ENCODE measurements at places on chromosomes 13 and 19.

DNA sequence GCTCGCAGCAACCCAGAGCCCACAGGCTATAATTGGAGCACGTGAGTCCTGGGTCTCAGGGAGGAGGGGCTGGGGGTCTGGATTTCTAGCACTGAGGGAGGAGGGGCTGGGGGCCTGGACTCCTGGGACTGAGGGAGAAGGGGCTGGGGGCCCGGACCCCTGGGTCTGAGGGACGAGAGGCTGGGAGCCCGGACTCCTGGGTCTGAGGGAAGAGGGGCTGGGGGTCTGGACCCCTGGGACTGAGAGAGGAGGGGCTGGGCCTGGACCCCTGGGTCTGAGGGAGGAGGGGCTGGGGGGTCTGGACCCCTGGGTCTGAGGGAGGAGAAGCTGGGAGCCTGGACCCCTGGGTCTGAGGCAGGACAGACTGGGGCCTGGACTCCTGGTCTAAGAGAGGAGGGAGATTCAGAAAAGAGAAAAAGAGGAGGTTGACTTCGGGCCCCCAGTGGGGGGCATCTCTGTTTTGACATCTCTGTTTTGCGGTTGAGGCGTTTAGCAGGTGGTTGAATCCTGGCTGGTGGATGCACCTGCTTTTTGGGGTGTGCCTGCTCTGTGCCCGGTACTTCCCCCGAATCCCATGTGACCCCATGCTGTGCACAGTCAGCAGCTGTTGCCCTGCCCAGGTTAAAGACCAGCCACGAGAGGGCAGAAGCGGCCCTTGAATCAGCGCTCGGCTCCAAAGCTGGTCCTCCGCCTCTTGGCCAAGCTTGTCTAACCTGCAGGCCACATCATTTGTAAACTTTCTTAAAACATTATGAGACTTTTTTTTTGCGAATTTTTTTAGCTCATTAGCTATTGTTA lies 10.5 kb downstream of the PVR start:
- H3K27me3 ChIP-seq: no peaks in the 10 kb centered on the region
- H3K4me3 ChIP-seq: no peak overlapping the region
- peak; percentile 75 for DNase-seq

DNA sequence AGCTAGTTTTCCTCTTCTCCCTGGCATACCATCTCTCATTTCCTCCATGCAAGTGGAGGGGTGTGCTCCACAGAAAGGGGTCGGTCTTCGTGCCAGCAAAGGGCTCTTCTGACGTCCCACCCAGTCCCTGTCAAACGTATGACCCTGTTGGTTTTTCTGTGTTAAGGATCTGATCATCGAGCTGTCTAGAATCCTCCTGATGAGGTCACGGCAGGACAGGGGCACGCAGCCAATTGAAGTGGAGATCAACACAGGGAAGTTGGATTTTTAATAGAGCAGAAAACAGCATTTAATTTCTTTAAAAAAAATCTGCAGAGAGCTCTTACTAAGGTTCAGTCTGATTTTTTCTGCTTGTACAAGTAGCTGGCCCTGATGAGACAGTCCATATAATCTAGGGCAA lies 339.4 kb downstream of the TEX29 start:
- peaks cover 2% of the 10 kb centered on the region for H3K27me3 ChIP-seq
- no peak for DNase-seq
- H3K4me1 ChIP-seq: no peaks in the 10 kb centered on the region
- no peaks in the 10 kb centered on the region for H3K36me3 ChIP-seq
- no peak overlapping the region for H3K27ac ChIP-seq

DNA sequence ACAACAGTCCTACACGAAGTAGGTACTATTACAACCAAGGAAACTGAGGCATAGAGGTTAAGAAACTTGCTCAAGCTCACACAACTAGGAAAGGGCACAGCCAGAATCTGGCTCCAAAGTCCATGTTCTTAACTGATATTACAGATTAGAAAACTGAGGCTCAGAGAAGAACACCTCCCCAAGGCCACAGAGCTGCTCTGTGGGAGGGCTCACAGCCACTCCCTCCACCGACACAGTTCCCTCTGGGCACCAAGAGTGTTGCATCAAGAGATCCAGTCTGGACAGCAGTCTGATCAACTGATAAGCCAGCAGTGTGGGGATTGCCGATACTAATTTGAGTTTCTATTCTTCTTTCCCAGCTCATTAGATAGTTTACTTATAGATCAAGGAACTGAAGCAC lies 29.5 kb downstream of the SLC15A1 start:
- no peaks in the 10 kb centered on the region for H3K27me3 ChIP-seq
- no peaks in the 10 kb centered on the region for H3K4me1 ChIP-seq
- no peak overlapping the region for H3K4me3 ChIP-seq
- H3K36me3 ChIP-seq: no peaks in the 10 kb centered on the region

GRCh38 chr13:104099750-104100149 lies 1033.5 kb upstream of the SLC10A2 start:
- H3K36me3 ChIP-seq: no peaks in the 10 kb centered on the region
- H3K4me3 ChIP-seq: no peak overlapping the region
- H3K4me1 ChIP-seq: no peaks in the 10 kb centered on the region
- H3K27ac ChIP-seq: no peak overlapping the region
- H3K27me3 ChIP-seq: no peaks in the 10 kb centered on the region
- DNase-seq: no peak

- no peak overlapping the region for H3K27ac ChIP-seq
- no peak overlapping the region for H3K4me3 ChIP-seq
- H3K36me3 ChIP-seq: no peaks in the 10 kb centered on the region
- H3K4me1 ChIP-seq: peaks cover 3% of the 10 kb centered on the region
- DNase-seq: no peak
These were observed 9.9 kb upstream of the RCBTB2 start for GRCh38 chr13:48542581-48543341.

DNA sequence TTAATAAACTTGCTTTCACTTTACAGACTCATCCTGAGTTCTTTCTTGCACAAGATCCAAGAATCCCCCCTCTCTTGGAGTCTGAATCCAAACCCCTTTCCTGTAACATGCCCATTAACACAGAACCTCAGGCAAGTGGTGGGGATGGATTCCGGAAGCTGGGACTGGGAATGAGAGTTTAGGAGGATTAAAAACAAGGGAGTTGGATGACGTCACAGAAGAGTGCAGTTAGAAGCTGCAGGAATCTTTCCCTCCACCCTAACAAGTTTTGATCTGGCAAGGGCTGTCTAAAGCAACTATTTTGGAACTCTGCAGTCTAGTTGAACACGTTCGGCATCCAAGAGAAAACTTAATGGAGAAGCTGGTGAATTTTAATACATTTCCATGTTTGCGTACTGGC lies 48.2 kb upstream of the PEPD start:
- no peaks in the 10 kb centered on the region for H3K4me1 ChIP-seq
- H3K27me3 ChIP-seq: peaks cover 36% of the 10 kb centered on the region
- H3K36me3 ChIP-seq: peaks cover 2% of the 10 kb centered on the region
- H3K27ac ChIP-seq: no peak overlapping the region
- no peak overlapping the region for H3K4me3 ChIP-seq
- DNase-seq: no peak

- no peak overlapping the region for H3K4me3 ChIP-seq
- no peaks in the 10 kb centered on the region for H3K27me3 ChIP-seq
- no peak for DNase-seq
These were observed 9.5 kb downstream of the KMT2B start for GRCh38 chr19:35727053-35727955.

DNA sequence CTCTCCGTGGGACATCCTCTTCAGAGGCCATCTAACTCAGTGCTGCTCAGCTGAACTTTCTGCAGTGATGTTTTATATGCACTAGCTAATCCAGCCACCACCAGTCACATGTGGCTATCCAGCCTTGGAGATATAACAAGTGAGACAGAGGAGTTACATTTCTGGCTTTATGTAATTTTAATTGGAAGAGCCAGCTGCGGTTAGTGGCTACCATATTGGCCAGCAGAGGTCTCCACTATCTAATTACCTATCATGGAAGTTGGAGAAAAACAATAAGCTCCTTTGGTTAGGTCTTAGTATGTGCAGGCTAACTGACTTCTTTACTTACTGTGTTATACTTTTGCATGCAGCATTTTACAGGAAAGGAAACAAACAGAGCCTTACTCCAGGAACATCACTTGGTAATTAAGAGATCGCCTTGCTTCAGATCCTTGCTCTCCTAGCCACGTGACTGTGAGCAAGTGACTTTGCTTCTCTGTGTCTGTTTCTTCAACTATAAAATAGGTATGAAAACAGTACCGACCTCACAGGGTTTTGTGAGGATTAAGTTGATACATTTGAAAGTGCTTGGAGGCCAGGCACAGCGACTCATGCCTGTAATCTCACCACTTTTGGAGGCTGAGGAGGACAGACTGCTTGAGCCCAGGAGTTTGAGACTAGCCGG lies 1.6 kb upstream of the KLK10 start:
- H3K27me3 ChIP-seq: peaks cover 63% of the 10 kb centered on the region
- H3K36me3 ChIP-seq: no peaks in the 10 kb centered on the region
- H3K4me3 ChIP-seq: no peak overlapping the region

GRCh38 chr19:11191273-11191755 lies 6.0 kb downstream of the KANK2 start:
- H3K27ac ChIP-seq: no peak overlapping the region
- peaks cover 11% of the 10 kb centered on the region for H3K27me3 ChIP-seq
- H3K36me3 ChIP-seq: no peaks in the 10 kb centered on the region
- DNase-seq: peak; percentile 14

GRCh38 chr19:5501907-5502306 lies 46.7 kb downstream of the ZNRF4 start:
- no peak overlapping the region for H3K4me3 ChIP-seq
- DNase-seq: no peak
- peaks cover 26% of the 10 kb centered on the region for H3K27me3 ChIP-seq
- peaks cover 4% of the 10 kb centered on the region for H3K36me3 ChIP-seq

DNA sequence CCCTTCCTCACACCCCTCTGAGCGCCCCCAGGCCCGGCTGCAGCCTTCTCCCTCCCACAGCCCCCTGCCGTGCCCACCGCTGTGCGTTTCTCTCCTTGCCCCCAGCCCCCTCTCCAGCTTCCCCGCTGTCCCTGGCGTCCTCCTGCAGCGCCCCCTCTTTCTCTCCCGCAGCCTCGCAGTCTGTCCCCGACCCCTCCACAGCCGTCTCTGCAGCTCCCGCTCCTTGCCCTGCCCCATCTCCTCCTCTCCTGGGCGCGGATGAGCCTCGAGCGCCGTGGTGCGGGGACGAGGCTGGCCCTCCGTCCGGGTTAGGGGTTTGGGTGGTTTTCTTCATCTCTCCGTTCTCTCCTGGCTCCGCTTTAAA lies 1.1 kb downstream of the KMT5C start:
- H3K36me3 ChIP-seq: peaks cover 8% of the 10 kb centered on the region
- H3K4me1 ChIP-seq: peaks cover 24% of the 10 kb centered on the region
- peak; percentile 35 for DNase-seq

GRCh38 chr13:38216181-38216580 lies 133.5 kb upstream of the UFM1 start:
- no peaks in the 10 kb centered on the region for H3K4me1 ChIP-seq
- H3K27ac ChIP-seq: no peak overlapping the region
- H3K36me3 ChIP-seq: no peaks in the 10 kb centered on the region
- no peak overlapping the region for H3K4me3 ChIP-seq
- H3K27me3 ChIP-seq: no peaks in the 10 kb centered on the region

DNA sequence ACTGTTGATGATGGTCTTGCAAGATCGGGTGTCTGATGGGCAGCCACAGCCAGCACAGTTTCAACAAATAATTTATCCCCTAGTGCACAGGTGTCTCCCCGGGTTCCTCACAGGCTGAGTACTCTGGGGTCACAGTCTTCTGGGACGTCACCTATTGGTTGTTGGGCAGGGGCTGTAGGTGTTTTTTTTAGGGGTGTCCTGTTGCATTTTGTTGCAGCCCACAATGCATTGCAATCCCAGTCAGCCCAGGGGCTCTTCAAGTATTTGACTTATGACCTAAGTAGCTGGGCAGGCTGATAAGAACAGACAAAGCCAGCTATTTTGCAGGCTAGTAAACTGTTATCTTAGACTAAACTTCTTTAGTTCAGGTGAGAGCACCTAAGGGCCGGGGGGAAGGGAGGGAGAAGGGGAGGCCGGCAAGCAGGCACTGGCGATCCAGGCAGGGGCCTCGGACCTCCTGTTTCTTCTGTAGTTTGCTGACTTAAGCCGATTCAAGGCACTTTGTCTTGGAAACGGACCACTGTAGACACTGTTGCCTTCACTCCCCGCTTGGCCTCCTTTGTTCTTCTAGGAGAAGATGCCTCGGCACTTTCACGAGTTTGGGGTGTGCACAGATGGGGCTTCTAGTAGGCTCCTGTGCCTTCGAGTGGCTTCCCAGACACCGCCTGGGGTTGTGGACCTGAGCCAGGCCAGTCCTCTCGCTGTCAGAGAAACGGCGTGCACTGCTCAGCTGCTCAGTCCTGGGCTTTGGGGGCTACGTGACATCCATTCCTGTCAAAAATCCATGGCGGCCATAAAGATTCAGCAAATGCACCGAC lies 33.9 kb upstream of the GRTP1 start:
- DNase-seq: no peak
- H3K36me3 ChIP-seq: no peaks in the 10 kb centered on the region
- no peak overlapping the region for H3K27ac ChIP-seq
- no peak overlapping the region for H3K4me3 ChIP-seq
- no peaks in the 10 kb centered on the region for H3K27me3 ChIP-seq

DNA sequence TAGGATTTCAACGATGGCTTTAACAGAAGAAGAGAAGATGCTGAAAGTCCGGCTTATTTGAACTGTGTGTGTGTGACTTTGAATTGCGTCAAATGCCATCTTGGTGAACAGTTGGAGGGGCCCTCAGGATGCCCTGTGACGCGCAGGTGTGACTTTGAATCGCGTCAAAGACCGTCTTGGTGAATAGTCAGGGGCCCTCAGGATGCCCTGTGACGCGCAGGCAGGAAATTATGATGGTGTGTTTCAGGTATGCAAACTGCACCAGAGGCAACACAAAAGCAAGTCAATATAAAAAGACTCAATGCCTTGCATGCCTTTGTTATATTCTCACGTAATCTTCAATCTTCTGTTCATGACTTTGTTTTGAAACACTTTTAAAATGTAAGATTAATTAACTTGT lies 29.2 kb downstream of the ATP11A start:
- H3K27me3 ChIP-seq: no peaks in the 10 kb centered on the region
- no peak overlapping the region for H3K4me3 ChIP-seq
- no peaks in the 10 kb centered on the region for H3K36me3 ChIP-seq
- H3K4me1 ChIP-seq: peaks cover 3% of the 10 kb centered on the region

DNA sequence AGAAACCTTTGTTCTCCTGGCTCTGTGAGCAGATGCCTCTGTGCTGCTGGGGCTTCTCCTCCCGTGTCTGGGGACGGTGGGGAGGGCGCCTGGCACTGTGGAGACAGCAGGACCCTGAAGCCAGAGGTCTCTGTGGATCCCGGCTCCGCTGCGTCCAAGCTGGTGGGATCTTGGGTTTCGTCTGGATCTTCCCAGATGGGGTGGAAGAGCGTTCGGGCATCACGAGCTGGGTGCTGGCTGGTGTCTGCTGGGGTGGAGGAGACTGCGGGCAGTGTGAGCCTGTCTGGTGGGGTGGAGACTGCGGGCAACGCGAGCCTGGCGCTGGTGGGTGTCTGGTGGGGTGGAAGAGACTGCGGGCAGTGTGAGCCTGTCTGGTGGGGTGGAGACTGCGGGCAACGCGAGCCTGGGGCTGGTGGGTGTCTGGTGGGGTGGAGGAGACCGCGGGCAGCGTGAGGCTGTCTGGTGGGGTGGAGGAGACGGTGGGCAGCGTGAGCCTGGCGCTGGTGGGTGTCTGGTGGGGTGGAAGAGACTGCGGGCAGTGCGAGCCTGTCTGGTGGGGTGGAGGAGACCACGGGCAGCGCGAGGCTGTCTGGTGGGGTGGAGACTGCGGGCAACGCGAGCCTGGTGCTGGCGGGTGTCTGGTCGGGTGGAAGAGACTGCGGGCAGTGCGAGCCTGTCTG lies 5.6 kb downstream of the TEX29 start:
- no peaks in the 10 kb centered on the region for H3K27me3 ChIP-seq
- no peaks in the 10 kb centered on the region for H3K36me3 ChIP-seq
- no peak overlapping the region for H3K27ac ChIP-seq
- peaks cover 4% of the 10 kb centered on the region for H3K4me1 ChIP-seq

GRCh38 chr13:53014495-53015443 lies 13.8 kb upstream of the OLFM4 start:
- H3K27me3 ChIP-seq: peaks cover 2% of the 10 kb centered on the region
- no peaks in the 10 kb centered on the region for H3K4me1 ChIP-seq
- no peaks in the 10 kb centered on the region for H3K36me3 ChIP-seq
- no peak for DNase-seq
- no peak overlapping the region for H3K4me3 ChIP-seq
- H3K27ac ChIP-seq: no peak overlapping the region

Data from activated naive CD8-positive, alpha-beta T cell treated with anti-CD3 and anti-CD28 coated beads, Interleukin-2, amount 50 U/mL, for 24 hours (primary cell).